ENCODE measurements at places on chromosomes 7 and 10.

DNA sequence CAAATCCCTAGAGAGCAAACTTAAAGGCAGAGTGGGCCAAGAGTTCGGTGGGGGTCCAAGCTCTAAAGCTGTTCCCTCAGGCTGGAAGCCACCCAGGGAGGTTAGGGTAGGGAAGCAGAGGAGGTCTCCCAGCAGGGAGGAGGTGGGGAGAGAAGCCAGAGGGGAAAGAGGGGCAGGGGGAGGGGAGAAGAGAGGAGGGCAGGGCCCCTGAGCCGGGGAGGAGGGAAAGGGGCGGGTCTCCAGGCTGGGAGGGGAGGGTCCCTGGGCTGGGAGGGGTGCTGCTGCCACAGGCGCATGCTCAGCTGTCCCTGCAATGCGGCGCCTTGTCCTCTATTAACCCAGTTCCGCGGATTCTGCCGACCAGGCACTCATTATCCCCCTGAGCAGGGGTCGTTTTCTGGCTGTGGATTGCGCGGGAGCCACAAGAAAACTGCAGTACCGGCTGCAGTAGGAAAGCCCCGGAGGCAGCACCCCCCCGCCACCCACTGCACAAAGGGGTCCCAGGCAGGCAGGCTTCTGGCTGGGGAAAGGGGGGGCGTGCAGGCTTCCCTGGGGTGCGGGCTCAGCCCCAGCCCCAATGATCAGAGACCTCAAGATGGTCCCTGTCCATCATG lies 49.3 kb downstream of the CAMK2B start:
- no peak for DNase-seq

- no peak for DNase-seq
Measured at GRCh38 chr7:31963569-31964175, 106.5 kb downstream of the PDE1C start.

DNA sequence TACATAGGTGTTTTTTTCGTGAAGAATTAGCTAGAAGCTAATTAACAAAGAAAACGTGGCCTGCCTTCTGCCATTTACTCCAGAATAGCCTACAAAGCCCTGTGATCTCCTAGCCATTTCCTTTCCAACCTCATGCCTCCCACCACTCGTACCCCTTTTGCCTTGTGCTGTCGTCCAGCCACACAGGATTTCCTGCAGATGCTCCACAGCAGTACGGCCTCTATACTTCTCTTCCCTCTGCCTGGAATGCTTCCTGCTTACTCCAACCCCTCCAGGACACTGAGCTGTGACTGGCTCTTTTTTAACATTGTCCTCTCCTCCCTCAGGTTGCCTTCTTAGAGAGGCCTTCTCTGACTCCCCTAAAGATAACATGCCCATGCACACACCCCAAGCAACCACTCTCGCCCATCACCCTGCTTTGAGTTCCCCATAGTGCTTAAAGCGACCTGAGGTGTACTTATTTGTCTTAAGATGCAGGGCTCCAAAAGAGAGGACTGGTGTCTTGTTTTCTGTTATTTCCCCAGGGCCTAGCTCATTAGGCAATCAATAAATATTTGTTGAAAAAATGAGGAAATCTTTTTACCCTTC lies 32.7 kb downstream of the STK17A start:
- no peak for DNase-seq

- no peak for DNase-seq
Measured at GRCh38 chr7:44979481-44980392, 922 bp upstream of the MYO1G start.

DNA sequence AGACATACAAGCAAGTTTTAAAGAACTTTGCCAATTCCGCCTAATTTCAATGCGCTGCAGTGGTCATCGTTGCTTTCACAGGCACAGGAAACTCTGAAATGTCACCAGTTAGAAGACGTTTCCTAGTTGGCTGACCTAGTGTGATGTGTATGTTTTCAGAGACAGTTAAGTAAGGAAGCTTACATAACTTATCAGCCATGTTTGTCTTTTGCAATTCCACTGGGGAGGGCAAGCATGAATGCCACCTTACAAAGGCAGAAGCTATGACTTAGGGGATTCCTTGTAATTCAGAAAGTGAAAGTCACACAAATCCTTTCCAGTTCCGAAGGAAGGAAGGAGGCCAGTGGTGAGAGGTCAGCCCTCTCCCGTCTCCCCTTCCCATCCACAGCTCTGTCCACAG lies 15.0 kb upstream of the NPS start:
- no peak for DNase-seq

DNA sequence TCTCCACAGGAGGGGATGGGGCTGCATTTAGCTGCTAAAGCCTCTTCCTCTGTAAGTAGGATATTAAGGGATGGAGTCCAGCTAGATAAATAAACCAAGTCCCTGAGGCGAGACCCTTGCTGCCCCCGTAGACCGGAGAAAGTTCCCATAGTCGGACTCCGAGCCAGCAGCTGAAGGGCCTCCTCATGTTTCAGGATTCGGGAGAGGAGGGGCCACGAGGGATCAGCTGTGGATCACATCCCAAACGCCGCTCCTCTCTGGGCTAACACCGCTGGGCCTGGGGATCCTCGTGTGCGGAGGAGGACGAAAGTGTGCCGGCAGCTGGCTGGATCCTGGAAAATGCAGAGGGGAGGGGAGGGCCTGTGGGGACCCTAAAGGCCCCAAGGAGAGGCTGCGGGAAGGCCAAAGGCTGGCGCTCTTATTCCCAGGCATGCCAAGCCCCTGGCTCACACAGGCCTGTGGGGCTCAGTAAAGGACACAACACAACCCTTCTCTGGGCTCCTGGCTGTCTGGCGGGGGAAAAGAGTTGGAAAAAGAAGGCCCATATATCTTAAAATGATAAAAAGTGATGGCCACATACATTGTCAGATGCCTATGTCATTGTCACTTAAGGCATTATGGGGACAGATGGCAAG lies 82.5 kb upstream of the TMEM72 start:
- no peak for DNase-seq

DNA sequence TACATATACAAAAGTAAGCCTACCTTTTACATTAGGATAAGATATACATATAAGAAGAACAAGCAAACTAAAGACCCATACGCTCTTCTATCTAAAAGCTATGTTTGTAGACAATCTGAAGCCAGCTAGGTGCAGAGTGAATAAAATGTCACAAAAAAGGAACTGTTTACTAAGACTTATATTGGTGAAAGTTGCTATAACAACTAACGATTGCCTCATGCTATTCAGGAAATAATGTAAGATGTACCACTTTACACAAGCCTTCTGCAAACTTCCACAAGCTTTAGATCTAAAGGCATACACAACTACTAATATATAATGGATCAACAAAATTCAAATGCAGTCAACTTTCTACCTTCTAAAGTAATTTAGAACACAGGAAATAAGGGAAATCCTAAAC lies 175.1 kb downstream of the SRPK2 start:
- no peak for DNase-seq

- DNase-seq = no peak
Measured at GRCh38 chr10:122553341-122553740, 7.2 kb upstream of the DMBT1 start.

DNA sequence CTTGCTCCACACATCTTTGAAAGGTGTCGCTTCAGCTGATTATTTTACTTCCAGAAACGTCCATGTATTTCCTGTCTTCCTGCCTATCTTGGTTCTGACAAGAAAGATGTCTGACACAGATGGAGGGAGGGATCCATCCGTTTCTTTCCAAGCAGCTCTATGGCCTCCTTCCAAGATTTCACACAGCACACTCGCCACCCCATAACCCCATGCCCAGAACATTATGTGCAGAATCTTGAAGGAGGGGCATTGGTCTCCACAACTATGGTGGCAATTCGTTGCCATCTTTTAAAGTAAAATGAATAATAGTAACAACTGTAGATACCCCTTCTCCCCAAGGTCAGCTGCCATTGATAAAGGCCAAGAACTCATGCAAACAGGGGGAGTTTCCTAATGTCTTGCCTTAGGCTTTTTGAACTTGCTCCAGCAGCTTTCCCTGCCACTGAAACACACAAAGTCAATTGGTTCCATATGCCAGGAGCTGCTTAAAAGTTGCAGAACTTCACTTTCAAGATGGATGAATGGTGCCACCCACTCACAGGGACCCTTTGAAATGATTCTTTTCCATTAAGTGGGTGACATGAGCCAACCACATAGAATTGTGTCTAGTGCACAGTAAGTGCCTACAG lies 60.0 kb downstream of the VSTM4 start:
- peak; percentile 25 for DNase-seq

DNA sequence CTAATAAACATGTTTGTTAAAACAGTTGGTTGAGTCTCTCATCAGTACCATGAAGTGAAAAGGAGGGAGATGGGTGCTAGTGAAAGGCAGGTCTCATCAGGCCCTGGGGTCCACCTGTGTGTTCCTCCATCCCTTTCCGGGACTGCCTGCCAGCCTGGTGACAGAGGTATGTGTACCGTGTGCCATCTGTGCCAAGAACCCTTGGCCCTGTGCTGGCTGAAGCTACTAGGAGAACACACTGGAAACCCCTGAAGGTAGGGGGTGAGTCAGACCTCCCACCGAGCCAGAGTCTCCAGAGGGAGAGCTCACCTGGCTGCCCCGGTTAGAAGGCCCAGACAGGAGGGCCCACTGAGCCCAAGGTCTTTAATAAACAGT lies 2.3 kb downstream of the DDIT4 start:
- no peak for DNase-seq

DNA sequence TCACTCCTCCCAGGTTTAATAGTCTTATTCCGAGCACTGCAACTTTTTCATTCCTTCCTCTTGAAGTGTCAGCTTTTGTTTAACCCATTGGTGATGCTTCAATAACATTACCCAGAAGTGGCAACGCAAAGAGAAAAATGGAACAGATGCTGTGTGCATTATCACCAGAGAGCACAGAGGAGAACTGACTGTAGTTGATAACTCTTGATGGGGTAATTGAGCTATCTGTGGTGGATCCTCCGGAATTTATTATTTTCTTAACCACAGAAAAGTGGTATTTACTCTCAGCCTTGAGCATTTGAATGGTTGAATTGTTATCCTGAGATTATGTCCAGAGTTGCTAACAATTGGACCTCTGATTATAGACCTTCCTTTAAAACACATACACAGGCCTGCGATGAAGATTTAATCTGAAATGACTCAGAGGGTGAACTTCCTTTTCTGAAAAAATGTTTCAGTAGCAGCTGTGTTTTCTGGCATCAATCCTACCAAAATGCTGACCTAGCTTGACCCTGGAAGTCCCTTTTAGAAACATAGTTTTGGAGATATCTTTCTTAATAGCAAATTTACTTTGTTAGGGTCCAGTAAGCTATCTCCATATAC lies 1584.4 kb upstream of the LRRTM3 start:
- no peak for DNase-seq

- no peak for DNase-seq
Measured at GRCh38 chr10:78604286-78604685, 464.5 kb upstream of the ZMIZ1 start.

All from HFF-Myc (cell line).